COR-L47 (cell line): ENCODE measurements at places on chromosomes 3 and 15.
A peak's percentile ranks its signal among the peaks of the same experiment; 100 is the strongest.

DNA sequence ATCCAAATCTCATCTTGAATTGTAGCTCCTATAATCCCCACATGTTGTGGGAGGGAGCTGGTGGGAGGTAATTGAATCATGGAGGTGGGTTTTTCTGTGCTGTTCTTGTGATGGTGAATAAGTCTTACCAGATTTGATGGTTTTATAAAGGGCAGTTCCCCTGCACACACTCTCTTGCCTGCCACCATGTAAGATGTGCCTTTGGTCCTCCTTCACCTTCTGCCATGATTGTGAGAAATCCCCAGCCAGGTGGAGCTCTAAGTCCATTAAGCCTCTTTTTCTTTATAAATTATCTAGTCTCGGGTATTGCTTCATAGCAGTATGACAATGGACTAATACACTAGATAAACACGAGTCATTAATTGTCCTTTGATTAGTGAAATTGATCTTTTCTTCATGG lies 214.5 kb upstream of the CFAP20DC start:
- DNase-seq = no peak

DNA sequence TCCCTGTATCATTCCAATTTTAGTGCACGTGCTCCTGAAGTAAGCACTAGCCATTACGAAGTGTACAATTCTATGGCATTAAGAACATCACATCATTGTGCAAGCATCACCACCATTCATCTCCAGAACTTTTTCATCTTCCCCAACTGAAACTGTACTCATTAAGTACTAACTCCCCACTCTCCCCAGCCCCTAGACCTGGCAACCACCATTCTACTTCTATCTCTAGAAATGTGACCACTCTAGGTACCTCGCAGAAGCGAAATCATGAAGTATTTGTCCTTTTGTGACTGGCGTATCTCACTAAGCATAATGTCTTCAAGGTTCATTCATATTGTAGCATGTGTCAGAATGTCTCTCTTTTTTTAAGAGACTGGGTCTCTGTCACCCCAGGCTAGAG lies 11.4 kb downstream of the PPP1R2 start:
- DNase-seq = no peak

GRCh38 chr15:69815793-69816192 lies 281.9 kb downstream of the TLE3 start:
- no peak for DNase-seq

DNA sequence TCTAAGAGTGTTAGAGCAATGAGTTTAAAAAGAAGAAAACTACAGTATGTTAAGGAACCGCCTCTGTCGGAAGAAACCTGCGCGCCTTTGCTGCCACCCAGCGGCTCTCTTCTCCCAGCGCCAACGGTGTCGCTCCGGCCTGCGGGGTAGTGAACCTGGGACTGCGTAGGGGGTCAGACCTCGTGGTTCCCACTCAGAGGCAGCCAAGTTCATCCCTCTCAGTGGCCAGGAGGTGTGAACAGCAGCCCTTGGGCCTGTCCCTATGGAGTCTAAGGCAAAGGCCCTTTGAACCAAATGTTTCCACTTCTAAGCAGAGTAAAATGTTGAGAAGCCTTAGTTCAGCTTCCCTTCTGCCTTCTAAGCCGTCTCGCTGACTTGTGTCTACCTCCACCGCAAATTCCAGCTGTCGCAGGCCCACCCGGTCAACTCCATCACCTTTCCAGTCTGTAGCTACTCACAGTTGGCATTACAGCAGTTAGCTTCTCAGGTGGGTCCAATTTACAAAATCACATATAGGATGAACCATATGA lies 980 bp upstream of the RAB27A start:
- DNase-seq = peak; percentile 61

DNA sequence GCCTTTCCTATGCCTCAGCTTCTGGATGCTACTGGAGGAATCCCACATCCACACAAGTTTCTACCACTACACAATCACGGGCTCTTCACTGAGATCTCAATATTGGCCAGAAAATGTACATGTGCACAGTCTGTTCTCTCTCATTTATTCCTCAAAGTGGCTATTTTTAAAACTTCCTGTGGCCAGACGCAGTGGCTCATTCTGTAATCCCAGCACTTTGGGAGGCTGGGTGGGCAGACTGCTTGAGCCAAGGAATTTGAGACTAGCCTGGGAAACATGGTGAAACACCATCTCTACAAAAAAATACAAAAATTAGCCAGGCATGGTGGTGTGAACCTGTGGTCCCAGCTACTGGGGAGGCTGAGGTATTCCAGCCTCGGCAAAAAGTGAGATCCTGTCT lies 91.4 kb upstream of the PRTG start:
- DNase-seq = no peak

GRCh38 chr15:64807751-64808222 lies 17.7 kb downstream of the PIF1 start:
- DNase-seq = no peak

- DNase-seq = no peak
These were observed 18.5 kb downstream of the ALDH1A3 start for GRCh38 chr15:100898152-100898490.

- no peak for DNase-seq
These were observed 101.2 kb downstream of the CORO2B start for GRCh38 chr15:68679961-68680371.

DNA sequence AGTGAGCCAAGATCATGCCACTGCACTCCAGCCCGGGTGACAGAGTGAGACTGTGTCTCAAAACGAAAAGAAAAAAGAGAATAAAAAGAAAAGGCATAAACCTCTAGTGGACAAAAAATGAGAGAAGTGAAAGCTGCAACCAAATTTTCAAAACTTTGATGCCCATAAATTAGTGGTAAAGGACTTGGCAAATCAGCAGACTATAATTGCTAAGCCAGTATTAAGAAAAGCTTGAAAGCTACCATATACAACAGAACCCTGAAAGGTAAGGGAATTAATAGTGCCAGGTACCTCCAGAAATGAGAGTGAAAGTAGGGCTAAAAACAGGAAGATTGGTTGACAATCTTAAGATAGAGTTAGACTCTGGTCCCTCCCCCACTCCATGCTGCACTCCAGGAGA lies 32.9 kb upstream of the SLC22A13 start:
- no peak for DNase-seq

DNA sequence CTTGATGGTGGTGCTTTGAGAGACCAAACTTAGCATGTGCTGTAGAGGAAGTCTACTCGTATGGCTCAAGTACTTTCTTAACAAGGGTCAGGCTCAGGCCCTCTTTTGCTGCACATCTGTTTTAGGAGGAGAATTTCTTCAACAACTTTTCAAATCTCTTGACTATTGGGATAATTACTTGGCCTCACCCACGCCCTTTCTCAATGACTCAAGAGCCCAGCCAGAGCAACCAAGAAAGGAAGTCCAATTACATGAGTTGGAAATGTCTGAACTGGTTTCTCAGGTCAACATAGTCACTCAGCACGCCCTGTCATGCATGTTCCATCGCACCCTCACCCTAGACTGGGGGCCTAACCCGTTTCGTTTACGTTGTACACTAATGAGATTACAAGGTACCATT lies 44.8 kb upstream of the UMPS start:
- DNase-seq = no peak

DNA sequence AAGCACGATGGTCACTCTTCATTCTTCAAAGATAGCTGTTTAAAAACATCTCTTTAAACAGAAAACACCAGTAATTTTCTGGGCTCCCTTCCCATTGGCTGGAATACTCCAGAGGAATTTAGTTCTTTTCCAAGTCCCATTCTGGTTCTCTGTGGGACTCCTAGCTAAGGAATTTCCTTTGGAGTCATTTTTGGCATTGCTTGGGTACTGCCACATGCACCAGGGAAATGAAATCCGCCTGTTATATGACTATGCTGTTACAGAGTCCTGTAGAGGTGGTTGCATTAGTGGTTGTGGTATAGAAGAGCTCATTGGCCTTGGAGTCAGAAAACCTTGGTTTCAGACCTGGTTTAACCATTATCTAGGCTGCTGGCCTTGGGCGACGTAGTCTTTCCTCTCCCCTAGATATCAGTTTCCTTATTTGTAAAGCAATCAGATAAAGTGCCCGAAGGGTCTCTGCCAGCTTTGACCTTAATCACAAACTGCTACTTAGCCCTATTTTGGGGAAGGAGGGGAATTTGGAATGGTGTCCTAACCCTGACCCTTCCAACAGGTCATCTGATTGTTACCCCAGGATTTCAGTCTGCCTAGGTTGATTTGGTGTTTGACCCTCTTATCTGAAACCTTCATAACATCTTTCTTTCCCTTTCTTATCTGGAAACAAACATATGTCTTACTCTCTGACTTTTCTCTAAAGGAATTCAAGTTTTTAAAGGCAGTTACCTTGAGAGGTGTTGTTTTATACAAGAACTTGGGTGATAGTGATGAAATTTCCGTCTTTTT lies 13.4 kb downstream of the RTP1 start:
- no peak for DNase-seq

- DNase-seq = no peak
These were observed 101.7 kb downstream of the EEFSEC start for GRCh38 chr3:128254967-128255366.

DNA sequence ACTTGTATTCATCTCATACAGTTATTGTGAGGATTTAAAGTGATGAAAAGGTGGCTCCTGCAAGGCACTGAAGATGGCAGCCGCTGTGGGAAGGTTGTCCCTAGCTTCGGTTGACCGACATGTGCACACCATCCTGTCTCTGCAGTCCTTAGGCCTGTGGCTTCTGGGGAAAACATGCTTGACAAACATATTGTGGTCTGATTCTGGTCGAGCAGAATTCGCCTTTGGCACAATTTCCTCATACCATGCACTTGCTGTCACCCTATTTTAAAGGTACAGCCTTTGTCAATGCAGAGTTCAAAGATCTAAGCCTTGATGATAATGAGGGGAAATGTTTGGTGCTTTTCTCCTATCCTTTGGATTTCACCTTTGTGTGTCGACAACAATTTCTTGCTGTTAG lies 50.9 kb downstream of the PRICKLE2 start:
- no peak for DNase-seq

DNA sequence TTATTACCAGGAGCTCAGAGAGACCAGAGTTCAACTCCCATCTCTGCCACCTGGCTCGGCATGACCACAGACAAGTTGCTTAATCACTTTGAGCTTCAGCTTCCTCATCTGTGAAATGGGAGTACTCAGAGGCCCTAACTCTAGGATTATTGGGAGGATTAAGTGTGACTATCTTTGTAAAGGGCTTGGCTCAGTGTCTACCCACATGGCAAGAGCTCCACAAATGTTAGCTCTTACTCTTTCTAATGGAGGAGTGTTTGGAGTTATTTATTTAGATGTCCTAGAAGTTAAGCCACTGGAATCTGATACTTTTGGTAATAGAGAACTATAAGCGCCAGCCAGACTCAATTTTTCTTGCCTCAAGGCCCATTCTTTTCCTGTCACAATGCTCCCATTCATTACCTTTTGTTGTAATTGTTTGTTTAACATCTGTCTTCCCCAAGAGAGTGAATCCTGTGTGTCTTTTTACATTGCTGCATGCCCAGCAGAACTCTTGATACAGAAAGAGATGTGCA lies 12.3 kb upstream of the LMCD1 start:
- peak; percentile 18 for DNase-seq

GRCh38 chr3:129593595-129594339 lies 12.7 kb downstream of the PLXND1 start:
- peak; percentile 97 for DNase-seq

DNA sequence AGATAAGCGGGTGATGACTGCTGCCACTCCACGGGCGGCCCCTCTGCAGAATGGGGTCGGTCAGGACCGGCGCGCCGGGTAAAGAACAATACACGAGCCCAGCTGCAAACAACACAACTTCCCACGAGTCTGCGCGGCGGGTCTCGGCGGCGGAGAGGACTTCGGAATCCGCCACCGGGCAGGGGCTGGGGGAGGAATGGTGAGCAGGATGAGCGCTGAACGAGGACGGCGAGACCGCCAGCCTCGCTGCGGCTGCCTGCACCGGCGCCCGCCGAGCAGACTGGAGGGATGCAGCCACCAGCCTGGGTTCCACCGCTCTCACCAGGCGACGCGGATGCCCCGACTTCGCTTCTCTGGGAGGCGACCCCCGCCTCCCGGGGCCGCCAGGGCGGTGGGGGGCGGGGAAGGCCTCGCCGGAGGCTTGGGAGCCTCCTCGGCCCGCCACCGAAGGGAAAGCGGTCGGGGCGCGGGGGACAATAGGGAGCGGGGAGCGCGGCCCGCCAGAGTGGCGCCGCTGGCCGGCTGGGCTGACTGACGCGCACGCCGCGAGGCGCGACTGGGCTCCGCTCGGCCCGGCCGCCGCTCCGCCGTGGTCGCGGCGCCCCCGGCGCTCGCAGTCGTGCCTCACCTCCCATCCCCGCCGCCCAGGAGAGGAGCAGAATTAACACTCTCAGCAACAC lies 515 bp downstream of the ADAM10 start:
- DNase-seq = peak; percentile 64

DNA sequence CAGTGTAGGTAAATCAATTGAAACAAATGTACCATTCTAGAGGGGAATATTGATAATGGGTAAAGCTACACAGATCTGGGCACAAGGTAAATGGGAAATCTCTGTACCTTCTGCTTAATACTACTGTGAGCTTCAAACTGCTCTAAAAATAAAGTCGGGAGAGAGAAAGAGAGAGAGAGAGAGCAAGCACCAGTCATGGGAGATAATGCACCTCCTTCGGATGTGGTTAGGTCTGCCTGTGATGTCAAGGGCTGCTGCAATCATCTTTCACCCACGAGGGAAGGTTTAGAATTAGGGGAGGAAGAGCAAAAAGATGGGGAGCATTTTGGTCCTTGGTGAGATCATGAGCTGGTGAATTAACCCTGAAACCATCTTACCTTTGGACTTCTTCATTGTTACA lies 219.1 kb downstream of the ZNF385D start:
- no peak for DNase-seq

- no peak for DNase-seq
These were observed 4.5 kb upstream of the TAFA4 start for GRCh38 chr3:68936856-68937255.

DNA sequence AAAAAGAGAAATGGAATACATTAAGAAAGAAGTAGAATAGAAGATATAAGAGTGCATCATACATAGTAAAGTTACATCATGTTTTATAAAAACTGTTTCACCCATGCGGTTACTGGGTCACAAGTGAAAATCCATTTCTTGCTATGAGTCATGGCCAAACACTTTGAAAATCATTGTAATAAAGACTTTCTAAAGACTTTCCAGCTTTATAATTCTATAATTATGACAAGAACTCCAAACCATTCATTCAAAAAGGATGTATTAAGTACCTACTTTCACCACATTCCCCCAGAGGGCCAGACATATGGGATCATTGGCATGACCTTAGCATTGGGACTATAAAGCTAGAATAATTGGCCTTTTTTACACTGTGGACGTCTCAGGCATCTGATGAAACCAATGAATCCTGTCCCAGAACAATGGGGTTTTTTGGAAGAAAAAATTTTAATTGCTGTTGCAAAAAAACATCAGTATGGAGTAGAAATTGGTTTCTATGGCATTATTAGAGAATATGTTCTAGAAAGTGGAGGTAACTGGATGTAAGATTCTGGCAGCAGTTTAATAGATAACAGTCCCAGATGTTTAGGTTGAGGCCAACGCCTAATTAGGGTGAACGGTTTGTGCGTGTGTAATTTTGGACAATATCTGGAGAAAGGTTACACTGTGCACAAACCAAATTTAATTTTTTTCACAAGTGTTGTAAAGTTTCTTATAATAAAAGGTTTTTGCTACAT lies 3.3 kb upstream of the SKIC8 start:
- no peak for DNase-seq

GRCh38 chr3:187522890-187523289 lies 147.3 kb downstream of the SST start:
- DNase-seq = no peak

- DNase-seq = no peak
These were observed 129.4 kb upstream of the SLC24A5 start for GRCh38 chr15:47991357-47991756.
